Common myeloid progenitor, CD34-positive (primary cell): ENCODE measurements at places on chromosomes 3 and 15.
A peak's percentile ranks its signal among the peaks of the same experiment; 100 is the strongest.

GRCh38 chr3:127694467-127695215 is 21.9 kb downstream of the ABTB1 start:
- no peak for DNase-seq

DNA sequence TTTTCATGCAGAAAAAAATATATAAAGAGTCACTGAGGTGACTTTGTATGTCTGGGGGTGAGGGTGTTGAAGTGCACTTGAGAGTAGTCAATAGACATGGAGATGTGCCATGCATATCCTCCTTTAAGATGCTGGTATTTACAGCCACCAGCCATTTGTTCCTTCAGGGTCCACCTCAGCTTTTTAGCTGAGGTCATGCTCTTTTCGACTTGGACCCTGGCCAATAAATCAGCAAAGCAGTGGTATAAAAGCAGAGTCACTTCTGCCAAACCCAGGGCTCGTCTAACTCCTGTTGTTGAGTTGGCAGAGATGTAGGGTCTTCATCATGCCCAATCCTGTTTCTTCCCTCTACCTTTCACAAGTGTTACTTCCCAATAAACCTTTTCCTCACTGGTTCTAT is 75.1 kb upstream of the OSTN start:
- no peak for DNase-seq

- DNase-seq, result no peak
Observed at GRCh38 chr3:126978291-126978690, 4.6 kb upstream of the PLXNA1 start.

GRCh38 chr15:82986442-82986780 is 401 bp downstream of the RAMAC start:
- DNase-seq, result peak; percentile 39

DNA sequence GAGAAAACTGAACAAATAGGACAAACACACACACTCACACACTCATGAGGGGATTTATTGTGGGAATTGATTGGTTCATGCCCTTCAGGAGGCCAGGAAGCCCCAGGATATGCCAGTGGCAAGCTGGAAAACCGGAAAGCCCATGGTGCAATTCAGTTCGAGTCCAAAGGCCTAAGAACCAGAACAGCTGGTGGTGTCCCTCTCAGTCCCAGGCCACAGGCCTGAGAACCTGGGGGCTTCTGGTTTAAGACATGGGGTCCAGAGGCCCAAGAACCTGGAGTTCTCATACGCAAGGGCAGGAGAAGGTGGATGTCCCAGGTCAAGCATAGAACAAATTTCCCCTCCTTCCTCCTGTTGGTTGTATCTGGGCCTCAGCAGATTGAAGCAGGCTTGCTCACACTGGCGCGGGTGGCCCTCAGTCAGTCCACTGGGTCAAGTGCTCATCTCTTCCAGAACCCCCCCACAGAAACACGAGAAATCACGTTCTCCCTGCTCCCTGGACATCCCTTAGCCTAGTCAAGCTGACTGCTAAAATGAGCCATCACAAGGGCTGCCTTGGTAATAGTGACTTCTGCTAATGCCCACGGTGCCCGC is 50.1 kb upstream of the RPL32 start:
- DNase-seq, result no peak

GRCh38 chr15:93063796-93064690 is 25.0 kb downstream of the RGMA start:
- no peak for DNase-seq

- DNase-seq, result no peak
Observed at GRCh38 chr15:100899601-100900000, 19.6 kb upstream of the LRRK1 start.

GRCh38 chr3:43624619-43625305 is 3.0 kb upstream of the ANO10 start:
- DNase-seq, result no peak

GRCh38 chr3:47421741-47422649 is 41.2 kb downstream of the PTPN23 start:
- DNase-seq, result peak; percentile 43

GRCh38 chr15:71476823-71477222 is 333.5 kb upstream of the NR2E3 start:
- no peak for DNase-seq

- DNase-seq, result peak; percentile 24
Observed at GRCh38 chr15:65773386-65774111, 18.5 kb downstream of the DENND4A start.

DNA sequence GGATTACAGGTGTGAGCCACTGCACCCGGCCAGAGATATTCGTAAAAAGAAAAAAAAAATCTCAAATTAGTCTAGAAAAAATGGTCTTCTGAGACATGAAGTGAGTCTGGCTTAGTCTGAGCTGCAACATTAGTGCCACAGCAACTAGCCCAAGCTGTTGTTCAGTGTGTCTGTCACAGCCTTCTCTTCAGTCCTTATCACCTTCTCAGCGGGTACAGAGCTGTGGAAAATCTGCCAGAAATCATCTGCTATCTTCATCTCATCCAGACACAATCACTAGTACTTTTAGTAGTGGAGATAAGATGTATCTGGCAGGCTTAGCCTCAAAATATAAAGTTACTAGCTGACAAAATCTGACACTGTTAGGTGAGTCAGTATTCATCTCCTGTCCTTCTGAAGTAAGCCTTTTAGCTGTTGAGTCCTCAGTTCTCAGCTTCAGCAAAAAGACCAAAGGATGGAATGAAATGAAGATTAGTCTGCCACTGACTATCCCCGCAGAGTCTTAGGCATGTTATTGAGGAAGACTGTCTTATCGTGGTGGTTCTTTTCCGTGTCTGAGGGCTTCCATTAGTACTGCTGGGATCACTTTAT is 120.5 kb upstream of the CGNL1 start:
- DNase-seq, result no peak

- peak; percentile 42 for DNase-seq
Observed at GRCh38 chr15:65791335-65792137, 557 bp downstream of the DENND4A start.

DNA sequence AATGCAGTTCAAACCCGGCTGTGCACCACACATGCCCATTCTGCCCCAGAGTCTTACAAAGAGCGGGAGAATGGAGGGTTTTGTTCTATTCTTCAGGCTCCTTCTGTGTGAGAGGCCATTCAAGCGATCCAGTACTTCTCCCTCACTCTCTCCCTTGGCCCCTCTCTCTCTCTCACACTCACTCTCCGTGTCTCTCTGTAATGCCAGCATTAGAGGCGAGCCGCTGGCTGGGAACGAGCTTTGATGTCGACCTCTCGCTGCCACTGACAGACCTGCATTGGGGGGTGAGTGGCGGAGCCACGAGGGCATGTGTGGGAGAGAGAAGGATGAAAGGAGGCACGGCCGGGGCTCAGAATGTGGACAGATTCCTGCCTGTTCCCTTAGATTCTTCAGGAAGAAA is 231.7 kb upstream of the ARRDC4 start:
- no peak for DNase-seq

GRCh38 chr3:119695480-119695879 is 7.3 kb upstream of the CFAP91 start:
- no peak for DNase-seq

DNA sequence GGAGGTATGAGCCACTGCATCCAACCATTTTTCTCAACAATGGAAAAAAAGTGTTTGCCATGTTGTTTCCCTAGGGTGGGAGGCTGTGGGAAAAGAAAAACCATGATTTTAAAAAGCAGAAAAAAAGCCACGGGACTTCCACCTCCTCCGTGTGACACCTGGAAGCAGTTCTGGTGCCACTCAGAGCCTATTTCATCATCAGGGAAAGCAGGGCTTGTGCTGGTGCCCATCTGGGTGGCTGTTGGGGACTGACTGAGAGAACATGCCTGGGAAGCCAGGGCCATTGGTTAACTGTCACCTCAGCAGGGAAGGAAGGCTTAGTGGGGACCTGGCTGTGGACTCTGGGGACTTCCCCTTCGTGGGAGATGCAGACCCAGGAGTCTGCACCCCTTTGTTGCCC is 7.3 kb downstream of the RNU5B-1 start:
- no peak for DNase-seq

- DNase-seq, result no peak
Observed at GRCh38 chr3:181622365-181622764, 89.4 kb upstream of the SOX2 start.

DNA sequence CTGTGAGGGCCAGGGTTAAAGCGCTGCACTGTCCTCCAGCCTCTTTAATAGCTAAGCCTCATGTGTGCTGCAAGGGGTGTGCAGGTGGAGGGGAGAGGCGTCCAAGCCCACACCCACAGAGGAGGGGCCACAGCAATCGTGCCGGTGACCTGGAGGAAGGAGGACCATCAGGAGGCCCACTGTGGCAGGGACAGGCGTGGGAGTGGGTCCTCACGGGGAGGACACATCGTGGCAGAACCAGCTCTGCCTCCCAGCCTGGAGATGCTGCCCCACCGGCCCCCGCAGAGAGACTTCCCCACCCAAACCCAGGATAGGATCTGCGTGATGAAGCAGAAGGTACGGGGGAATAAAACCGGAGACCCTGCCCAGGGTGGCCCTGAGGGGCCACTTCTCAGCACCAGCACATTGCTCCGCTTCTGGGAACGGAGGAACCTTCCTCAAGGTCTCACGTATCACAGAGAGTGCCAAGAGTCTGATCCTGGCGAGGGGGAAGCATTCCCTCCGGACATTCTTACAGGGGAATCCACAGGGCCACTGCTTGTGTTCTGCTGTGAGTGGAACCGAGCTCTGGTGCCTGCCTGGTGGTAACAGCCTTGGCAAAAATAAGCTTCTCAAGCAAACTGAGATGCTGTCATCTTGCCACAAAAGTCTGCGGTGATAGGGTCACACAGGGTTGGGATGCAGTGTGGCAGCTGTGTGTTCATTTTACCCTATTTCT is 199.8 kb downstream of the XXYLT1 start:
- DNase-seq, result no peak

DNA sequence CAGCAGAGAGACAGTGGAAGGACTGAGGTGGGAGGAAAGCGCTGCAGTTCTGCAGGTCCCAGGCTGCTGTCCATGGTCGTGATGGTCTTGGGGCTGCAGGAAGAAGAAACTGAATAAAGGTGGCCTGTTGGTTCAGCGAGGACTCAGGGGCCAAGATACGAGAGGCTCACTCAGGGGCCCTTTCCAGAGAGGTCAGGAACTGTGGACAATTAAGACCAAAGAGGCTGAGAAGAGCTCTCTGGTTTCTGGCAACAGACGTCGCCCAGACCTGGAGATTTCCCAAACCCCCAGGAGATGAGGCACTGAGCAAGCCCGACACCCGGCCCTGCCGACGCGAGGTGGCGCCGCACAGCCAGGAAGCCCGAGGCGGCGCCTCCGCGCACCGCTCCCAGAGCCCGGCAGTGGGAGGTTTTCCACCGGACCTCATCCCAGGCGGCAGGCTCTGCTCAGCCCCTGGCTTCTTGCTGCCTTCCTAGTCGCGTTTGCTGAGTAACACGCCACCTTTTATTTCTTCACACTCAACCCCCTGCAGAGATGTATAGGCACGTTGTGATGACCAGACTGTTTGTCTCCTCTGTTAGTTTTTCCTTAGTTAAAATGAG is 56.4 kb upstream of the ARRDC4 start:
- peak; percentile 63 for DNase-seq

- DNase-seq, result no peak
Observed at GRCh38 chr3:187858041-187858440, 112.8 kb upstream of the BCL6 start.

- no peak for DNase-seq
Observed at GRCh38 chr3:44125246-44125645, 116.4 kb upstream of the TOPAZ1 start.

- peak; percentile 85 for DNase-seq
Observed at GRCh38 chr3:184636741-184637316, 75.0 kb downstream of the MAGEF1 start.

DNA sequence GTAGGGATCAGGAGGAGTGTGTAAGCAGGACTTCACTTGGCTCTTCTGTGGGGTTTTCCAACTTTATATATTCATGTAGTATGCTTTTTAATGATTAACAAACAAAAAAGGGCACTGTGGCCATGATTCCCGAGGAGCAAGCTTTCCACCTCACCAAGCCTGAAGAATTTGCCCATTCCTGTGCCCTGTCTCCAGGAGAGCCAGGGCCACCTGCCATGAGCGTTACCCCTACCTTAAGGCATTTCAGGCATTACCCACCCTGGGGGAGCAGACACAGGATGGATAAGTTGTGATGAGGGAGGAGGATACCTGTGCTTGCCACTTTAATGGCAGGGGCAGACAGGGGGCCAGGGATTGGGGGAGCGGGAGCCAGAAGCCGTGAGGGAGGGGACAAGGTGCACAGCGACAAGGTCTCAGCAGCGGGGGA is 3.0 kb downstream of the TRPM1 start:
- DNase-seq, result no peak

DNA sequence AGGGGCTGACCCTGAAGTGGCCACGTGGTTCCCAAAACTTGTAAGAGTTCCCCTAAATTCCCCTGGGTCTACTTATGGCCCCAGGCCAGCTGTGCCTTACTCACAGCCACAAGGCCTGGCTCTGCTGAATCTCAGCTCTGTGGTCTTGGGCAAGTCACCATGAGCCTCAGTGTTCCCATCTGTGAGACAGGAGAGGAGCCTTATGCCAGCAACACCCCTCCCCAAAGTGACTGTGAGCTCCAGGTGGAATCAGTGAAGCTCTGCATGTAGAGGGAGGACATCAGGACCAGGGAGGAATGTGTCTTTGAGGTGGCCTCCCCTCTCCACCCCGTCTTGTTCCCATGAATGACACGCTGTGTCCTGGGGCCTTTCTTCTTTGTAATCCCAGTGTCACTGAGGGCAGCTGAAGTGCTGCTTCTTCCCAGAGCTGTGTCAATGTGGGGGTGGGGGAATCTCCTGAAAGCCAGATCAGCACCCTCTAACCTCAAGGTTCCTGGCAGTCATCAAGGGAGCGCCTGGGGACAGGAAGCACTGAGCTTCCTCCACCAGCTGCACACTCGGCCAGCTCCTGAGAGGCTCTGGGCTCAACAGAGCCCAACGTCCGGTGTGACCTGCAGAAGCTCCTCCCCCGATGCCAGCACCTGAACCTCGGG is 258.9 kb downstream of the UACA start:
- peak; percentile 82 for DNase-seq

DNA sequence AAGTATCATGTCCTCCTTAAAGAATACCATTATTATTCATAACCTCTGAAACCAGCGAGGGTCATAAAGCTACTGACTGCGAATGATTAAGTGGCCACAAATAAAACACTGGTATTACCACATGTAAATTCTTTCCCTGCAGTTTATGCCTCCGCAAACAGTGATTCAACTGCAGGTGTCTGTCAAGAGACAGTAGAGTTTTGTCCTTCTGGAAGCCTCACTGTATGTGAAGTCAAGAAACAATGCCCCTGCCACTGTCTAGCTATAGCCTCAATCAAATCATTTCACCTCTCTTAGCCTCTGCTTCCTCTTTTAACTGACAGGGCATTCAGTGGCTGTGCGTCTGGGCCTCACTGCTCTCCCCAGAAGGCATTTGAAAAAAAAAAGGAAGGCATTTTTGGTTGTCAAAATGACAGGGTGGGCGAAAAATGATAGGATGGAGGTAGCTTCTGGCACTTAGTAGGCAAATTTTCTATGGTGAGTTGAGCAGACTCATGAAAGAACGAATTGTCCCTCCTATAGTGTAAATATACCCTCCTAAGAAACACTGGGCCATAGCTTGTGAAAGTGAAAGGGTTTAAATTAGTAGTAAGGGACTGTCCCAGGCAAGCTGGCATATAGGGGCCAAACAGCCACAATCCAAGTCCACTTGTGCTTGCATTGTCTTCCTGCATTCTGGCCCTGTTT is 66.7 kb downstream of the FILIP1L start:
- peak; percentile 23 for DNase-seq

GRCh38 chr15:75867449-75867848 is 24.2 kb downstream of the UBE2Q2 start:
- peak; percentile 50 for DNase-seq

GRCh38 chr15:68419301-68420175 is 12.4 kb downstream of the ITGA11 start:
- DNase-seq, result no peak
